ENCODE measurements at places on chromosomes 16 and 17.

- no peak for DNase-seq
These were observed 103.1 kb downstream of the RPTOR start for GRCh38 chr17:80647746-80648145.

DNA sequence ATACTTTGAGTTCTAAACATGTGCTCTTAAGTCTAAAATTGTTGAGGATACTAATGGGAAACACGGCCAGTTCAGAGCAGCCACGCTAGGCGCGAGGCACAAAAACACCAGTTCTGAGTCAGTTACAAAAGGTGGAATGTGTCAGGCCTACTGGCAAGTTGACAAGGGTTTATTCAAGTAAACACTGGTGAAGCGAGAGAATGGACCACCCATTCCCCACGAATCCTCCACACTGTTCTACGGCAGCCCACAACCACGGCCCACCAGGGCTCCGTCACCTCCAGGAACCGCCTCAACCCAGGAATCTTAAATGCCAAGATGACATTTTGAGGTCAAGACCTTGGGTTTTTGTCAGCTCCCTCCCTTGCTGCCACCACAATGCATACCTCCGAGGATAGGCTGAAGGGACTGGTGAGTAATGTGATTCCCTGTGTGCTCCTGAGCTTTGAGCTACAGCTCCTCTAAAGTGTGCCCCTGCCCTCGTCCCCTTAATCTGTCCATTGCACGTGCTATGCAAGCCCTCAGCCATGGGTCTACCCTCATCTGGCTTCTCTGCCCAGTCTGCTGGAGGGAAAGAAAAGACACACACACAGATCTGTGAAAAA, 28.5 kb upstream of the TRAP1 start:
- DNase-seq, result no peak

DNA sequence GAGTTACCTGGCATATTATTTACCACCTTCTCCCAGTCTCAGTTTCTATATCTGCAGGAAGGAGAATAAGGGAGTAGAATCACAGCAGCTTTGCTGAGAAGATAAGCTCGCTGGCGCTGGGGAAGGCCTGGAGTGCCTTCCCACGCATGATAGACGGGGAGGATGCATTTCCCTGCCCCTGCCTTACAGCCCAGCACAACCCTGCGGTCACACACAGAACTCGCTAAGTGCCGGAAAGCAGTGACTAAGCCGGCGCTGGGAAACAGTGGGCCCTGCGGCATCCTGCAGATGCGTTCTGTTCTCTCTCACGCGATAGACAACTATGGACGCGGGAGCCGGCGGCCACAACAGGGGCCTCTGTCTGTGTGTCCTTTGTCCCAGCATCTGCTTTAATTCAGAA, 4.8 kb downstream of the CA5A start:
- no peak for DNase-seq

GRCh38 chr17:34283571-34283970, 2.0 kb upstream of the CCL11 start:
- DNase-seq, result no peak

DNA sequence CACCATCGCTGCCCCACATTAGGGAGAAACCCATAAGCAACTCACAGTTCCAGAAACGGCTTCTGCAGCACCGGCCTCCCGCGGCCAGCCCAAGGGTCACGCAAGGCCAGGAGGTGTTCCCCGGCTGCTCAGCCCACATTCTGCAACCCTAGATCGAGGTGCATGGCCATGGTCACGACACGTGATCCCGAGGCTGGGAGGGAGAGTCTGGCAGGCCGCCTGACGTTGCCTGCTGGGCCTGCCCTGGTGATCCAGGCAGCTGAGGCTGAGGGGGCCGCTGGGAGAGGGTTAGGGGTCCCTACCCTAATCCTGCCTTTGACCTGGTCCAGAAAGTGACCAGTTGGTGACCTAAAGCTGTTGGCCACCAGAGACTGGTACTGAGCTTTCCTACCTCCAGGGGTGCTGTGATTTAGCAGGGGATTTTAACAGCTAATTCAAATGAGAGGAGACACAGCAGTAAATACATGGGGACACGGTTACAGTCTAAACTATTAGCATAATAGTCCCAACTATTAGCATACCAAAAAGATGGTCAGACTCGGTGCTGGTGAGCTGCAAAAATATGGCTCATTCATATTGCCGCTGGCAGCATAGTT, 97.4 kb upstream of the CIBAR2 start:
- no peak for DNase-seq

DNA sequence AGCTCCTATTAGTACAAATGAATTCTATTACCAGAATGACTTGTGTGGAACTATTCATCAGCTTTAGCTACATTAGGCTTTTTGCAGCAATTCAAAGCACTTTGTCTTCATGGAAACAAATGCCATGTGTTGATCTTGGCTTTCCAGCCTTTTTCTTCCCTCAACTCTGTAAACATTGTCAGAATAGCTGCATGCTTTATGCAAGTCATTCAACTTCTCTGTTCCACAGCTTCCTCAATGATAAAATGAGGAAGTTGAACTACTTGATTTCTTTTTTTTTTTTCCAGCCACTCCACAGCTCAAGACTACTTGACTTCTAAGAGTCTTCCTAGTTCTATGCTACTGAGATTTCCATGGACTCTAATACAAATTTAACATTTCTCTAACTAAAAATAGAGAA, 41.1 kb downstream of the KIAA0753 start:
- DNase-seq, result no peak

DNA sequence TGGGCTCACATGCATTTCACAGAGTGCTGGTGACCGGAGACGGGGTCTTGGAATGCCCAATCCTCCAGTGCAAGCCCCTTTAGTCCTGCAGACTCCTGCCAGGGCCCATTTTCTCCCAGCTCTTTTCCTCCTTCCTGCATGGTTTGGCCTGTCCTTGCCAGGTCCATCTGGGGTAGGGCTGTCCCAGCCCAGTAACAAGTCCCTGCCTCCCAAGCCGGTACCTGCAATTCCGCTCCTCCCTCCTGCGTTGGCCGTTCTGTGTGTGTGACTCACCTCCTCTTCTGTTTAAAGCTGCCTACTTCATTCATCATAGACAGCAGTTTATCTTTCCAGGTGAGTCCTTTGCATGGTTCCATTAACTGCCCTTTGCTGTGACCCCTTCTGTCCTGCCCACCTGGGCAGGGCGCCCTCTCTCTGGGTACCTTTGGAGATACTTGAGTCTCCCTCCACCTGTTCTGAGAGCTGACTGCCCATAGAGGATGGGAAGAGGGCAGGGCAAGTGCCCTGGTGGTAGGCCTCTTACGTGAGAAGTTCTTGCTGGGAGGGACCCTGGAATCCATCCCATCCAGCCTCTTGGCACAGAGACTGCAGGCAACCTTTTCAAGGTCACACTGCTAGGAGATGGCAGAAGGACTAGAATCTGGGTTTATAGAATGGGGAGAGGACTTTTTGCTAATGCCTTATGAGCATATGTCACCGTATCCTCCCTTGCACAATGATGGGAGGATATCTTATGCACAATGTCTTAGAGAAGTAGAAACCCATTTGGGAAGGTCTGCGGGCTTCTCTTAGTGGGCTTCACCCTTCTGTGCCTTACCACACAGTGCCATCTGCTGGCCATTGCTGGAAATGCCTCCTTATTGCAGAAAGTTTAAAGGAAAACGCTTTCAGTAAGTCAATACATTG, 29.7 kb upstream of the LGALS9 start:
- peak; percentile 81 for DNase-seq

GRCh38 chr17:80105762-80106161, 4.4 kb downstream of the GAA start:
- no peak for DNase-seq

- no peak for DNase-seq
These were observed 131.2 kb downstream of the HS3ST3B1 start for GRCh38 chr17:14432079-14432478.

GRCh38 chr16:66673691-66674090, 22.9 kb downstream of the CMTM4 start:
- no peak for DNase-seq

- DNase-seq, result no peak
These were observed 104.0 kb upstream of the LHX1 start for GRCh38 chr17:36833279-36833678.

DNA sequence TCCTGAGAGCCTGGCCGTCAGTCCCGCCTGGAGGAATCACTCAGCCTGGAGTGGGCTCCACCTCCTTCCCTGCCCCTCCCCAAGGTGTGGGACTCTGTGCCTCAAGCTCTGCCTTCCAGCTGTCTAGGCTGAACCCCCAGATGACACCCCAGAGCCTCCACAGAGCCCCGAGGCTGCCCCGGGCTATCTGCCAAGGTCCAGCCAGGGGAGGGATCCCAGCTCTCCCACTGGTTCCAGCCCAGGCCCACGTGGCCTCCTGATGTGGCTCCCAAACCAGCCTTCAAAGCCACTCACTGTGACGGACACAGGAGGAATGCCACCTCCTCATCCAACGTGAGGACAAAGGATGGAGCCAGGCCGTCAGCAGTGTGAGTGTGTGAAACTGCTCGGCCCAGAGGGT, 45.6 kb upstream of the ENPP7 start:
- no peak for DNase-seq

DNA sequence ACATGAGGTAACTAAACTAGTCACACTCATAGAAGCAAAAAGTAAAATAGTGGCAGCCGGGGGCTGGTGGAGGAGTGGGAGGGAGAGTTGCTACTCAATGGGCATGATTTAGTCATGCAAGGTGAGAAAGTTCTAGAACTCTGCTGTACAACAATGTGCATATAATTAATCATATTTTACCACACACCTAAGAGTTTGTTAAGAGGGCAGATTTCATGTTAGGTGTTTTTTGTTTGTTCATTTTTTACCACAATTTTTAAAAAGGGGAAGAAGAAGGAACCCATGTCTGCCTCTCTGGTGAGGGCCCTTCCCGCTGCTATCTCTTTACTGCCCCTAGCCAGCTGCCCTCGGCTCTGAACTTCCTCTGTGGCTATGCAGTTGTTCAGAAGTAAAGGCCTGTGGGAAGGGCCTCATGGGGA, 11.2 kb downstream of the CD300LB start:
- DNase-seq, result no peak

- no peak for DNase-seq
These were observed 16.6 kb upstream of the CALB2 start for GRCh38 chr16:71341881-71342280.

DNA sequence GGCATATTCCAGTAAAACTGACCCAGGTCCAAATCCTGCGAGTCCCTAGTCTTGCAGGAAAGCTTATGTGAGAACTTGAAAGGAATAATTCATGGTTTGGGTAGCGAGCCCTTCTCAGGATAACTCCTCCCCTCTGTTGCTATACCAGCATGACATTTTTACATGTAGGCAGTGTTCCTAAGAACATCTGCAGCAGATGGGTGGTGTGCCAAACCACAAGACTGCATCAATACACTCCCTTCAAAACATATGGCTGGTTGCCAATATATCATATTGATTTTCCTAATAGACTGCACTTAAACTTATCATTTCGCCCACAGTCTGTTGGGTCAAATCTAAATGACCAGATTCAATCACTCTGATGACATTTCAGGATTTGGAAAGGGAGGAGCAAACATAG, 19.9 kb downstream of the PSME3IP1 start:
- DNase-seq, result no peak

DNA sequence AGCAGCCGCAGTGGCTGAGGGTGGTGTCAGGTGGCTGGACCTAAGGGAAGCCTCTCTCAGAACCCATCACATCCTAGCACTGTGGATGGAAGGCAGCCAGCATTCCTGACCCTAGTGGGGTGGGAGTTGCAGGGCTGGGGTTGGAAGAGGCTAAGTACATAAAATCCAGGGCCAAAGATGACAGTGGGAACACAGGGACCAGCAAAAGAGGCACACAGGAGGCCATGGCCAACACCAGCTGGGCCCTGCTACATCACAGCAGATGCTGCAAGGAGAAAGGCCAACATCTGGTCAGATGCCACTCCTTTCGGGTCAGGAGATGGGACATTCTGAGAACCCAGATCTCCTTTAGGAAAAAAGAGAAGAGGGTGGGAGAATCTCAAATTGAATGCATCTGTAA, 415.4 kb downstream of the SLC39A11 start:
- DNase-seq, result no peak

DNA sequence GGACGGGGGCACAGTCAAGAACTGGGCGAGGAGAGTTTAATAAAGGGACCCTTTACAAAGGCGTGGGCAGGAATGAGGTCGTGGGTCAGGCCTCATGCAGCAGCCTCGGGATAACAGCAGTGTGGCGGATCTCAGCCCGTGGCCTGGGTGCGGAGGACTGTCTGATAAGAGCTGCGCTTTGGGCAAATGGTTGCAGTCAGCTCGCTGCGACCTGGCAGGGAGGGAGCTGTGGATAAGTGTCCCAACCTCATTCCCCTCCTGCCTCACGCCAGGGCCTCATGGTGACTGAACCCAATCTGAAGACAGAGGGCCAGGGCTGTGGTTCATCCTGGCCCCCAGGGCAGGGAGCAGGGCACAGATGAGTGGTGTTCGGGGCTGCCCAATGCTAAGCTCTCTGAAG, 13.6 kb downstream of the SMTNL2 start:
- no peak for DNase-seq

GRCh38 chr16:82400046-82400445, 226.7 kb upstream of the CDH13 start:
- no peak for DNase-seq

- DNase-seq, result no peak
These were observed 3.6 kb downstream of the C17orf58 start for GRCh38 chr17:67992548-67993152.

DNA sequence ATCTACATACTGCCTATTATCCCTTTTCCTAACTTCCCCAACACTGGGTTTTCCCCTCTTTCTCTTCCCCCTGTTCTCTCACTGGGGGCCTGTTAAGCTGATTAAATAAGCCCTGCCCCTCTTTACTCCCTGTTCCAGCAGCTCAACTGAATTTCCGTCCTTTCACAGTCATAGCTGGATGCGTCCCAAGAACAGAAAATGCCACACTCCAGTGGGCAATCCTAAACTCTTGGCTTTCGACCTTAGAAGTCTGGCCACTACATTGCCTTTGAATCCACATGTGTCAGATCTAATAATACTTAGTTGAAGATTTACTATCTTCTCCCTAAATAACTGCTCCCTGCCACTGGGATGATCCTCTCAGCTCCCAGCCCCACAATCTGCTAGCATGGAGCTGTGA, 34.5 kb downstream of the KCNJ16 start:
- no peak for DNase-seq

DNA sequence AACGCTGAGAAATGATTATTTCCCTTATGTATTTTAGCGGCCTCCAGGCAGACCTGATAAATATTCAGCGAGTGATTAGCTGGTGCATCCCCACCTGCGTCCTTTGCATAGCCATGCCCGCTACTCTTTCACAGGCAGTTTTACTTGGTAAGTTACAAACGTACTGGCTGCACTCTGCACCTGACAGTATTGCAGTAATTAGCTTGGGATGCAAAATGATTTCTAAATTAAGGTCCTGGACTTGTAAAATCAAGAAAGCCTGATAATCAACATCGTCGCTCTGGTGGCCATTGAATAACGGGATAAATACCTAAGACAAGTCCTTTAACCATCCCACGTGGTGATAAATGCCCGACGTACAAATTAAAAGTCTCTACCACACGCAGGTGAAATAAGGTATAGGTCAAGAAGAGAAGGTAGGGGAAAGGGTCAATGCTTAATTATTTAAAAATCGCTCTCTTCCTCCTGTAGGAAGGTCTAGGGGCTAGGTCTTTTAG, 998 bp upstream of the PRKCA start:
- DNase-seq, result no peak

Data from stimulated activated CD4-positive, alpha-beta T cell treated with anti-CD3 and anti-CD28 coated beads, TNF-alpha, amount 100 ng/mL, for 1 hour (primary cell).